ENCODE measurements at places on chromosomes 3 and 15.

DNA sequence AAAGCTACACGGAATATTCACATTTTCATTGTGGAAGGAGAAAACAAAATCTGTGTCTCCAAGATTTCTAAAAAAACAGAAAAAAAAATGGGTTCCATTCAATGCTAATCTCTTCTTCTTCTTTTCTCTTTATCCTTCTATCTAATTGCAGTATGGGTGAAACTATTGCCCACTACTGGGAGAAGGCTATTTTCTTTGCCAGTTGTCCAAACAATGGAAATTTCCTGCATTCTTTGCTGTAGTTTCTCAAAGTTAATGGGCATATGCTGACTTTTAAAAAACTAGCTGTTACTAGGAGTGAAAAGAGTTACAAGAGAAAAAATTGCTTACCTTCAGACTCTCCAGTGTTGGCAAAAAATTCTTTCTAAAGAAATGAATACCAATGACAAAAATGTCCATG is 179.3 kb upstream of the ANKRD28 start:
- DNase-seq = no peak

DNA sequence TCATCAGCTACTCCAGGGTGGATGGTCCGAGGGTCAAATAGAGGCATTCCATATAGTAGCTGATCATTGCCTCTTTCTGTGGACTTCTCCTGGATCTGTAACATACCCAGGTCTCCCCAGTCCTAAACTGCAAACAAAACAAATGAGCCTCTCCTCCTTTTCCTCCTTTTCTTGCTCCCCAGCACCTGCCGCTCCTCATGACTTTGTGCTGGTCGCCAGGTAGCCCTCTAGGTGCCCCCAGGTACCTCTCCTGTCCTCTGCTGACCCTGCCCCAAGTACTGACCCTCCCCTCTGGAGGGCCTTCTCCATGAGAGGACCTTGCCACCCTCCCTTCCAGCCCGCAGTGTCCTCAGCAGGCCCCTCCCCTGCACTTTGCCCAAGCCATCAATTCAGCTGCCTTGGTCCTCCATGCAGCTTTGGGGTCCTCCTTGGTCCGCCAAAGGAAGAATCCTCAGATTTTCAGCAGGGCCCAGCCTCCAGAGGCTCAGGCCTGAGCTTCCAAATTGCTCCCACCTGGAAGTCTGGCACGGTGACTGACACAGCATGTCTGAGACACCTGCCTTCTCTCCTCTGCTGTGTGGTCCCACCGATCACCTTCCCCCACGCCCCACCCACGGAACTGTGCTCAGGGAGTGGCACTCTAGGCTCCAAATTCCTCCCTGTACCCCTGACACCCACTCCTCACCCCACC is 111.0 kb downstream of the LRRK1 start:
- DNase-seq = no peak

- no peak for DNase-seq
Observed at GRCh38 chr3:150422907-150423306, 14.8 kb downstream of the TSC22D2 start.

GRCh38 chr15:99605490-99605931 is 39.7 kb downstream of the MEF2A start:
- DNase-seq = no peak

DNA sequence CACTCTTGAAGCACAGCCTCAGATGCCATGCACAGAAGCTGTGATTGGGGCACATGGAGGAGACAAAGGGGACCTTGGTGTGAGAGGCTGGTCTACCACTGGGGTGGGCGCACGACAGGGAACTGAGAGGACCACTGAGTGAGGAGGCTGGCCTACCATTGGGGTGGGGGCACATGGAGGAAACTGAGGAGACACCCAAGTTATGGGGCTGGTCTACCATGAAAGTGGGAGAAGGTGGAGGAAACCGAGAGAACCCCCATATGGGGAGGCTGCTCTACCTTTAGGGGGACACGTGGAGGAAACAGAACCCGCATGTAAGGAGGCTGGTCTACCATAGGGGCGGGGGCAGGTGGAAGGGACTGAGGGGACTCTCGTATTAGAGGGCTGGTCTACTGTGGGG is 153.4 kb downstream of the FBLN2 start:
- no peak for DNase-seq

GRCh38 chr3:197001972-197002700 is 27.5 kb downstream of the MELTF start:
- DNase-seq = no peak

- DNase-seq = no peak
Observed at GRCh38 chr15:99282121-99282520, 30.8 kb downstream of the LRRC28 start.

DNA sequence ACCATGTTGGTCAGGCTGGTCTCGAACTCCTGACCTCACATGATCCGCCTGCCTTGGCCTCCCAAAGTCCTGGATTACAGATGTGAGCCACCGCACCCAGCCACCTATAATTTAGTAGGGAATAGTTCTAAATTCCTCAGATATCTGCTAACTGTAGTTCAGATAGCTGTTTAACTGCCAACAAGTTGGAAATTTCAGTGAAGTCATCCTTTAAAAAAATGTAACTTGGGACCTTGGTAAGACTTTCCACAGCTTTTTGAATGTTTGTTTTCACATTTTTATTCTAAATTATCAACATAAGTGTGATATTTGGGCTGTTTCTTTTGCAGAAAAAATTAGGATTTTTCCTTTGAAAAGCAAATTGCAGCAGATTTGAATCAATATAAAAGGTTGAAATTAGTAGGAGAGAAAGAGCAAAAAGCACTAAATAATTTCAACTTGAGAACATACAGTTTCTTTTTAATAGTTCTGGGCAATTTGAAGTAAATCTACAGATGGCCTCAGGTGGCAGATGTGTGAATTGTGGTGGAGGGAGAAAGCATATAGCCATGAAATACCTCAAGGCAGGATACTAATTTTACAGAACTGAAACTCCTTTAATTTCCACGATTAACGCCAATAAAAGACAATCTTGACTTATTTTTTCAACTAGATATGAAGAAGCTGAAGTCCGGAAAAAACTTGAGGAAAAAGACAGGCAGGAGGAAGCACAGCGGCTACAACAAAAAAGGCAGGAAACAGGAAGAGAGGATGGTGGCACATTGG is 34.3 kb downstream of the USP8 start:
- DNase-seq = no peak

- no peak for DNase-seq
Observed at GRCh38 chr3:134802428-134803050, 7.5 kb downstream of the EPHB1 start.

DNA sequence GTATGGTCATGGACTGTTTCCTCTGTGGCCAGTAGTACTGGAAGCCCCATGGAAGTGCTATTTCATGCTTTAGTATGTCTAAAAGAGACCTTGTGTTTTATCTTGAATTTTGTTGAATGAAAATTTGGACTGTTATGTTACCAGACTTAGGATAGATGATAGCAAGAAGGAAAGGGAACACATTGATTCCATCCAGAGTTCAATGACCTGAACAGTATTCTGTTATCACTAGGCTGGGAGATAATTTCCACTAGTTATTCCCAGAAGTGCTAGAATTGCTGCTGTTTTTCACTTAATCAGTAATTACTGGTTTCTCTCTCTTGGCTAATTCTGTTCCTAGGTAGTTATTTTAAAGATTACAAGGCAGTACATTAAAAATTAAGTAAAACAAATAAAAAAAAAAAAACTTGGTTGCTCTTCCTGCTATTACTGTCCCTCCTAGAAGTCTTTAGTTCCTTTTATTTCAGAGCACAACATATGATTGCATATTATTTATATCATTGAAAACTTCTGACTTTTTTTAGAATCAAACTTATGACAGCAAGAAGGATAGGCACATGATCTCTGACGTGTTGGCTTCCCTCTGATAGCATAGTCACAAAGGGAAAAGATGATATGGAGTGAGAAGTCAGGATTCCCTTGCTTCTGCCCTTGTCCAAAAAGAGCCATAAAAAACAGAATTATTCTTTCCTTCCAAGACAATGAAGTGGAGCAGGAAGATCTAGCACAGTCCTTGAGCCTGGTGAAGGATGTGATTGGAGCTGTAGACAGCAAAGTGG is 72.2 kb downstream of the KLHL25 start:
- no peak for DNase-seq

GRCh38 chr3:131386429-131387165 is 5.0 kb downstream of the NUDT16 start:
- DNase-seq = no peak
